ENCODE measurements at places on chromosomes 6 and 20. TPM values are rescaled to one million over a fixed set of nuclear protein-coding genes. Genes with fewer than 3 reads are reported as not detected.

GRCh38 chr6:80142586-80142985 lies 36.1 kb downstream of the BCKDHB start:
- H3K36me3 ChIP-seq = peaks cover 11% of the 10 kb centered on the region
- no peaks in the 10 kb centered on the region for H3K27me3 ChIP-seq
- no peak for DNase-seq

DNA sequence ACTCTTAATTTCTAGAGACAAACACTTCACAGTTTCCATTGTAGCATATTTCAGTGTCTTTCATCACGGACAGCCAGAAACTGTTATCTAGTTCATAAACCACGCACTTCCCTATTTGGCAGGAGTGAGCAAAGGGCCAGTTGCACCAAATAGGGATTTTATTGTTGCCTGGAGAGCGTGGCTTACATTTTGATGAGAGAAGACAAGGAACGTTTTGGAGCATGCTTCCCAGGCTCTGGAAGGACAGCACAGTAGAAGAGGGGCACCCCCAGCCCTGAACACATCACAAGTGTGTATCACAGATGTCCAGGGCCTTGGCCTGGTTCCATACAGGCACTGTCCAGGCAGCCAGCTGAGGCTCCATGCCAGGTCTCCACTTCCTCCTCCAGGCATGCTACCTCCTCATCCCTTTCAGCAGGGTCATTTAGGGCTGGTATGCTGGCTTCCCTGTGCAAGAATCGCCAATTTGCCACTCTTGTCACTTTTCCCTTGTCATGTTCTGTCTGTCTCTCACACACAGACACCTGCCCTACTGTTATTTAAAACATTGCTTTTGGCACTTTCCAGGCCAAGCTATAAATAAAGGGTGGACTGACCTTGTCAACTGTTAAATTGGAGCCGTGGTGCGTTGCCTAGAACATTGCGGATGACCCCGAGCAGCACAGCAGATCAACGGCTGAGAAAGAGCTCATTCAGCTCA lies 235.0 kb upstream of the GMDS start:
- H3K27me3 ChIP-seq = peaks cover 2% of the 10 kb centered on the region
- DNase-seq = no peak
- H3K4me1 ChIP-seq = peaks cover 39% of the 10 kb centered on the region

- H3K36me3 ChIP-seq = no peaks in the 10 kb centered on the region
- no peak overlapping the region for H3K27ac ChIP-seq
- no peak for DNase-seq
- no peaks in the 10 kb centered on the region for H3K4me1 ChIP-seq
Measured at GRCh38 chr6:120805276-120805675, 529.0 kb downstream of the TBC1D32 start.

GRCh38 chr20:25250508-25250907 lies 2.6 kb downstream of the PYGB start:
- H3K36me3 ChIP-seq = no peaks in the 10 kb centered on the region
- no peak for DNase-seq
- H3K4me1 ChIP-seq = peaks cover 25% of the 10 kb centered on the region
- peaks cover 8% of the 10 kb centered on the region for H3K27me3 ChIP-seq
- H3K27ac ChIP-seq = no peak overlapping the region
- H3K4me3 ChIP-seq = no peak overlapping the region

Gene GSTA2
- total RNA-seq = not detected

Gene KIAA1755
- total RNA-seq = 3.6 TPM

Gene L3MBTL1
- 44.3 TPM for total RNA-seq

GRCh38 chr20:14445902-14446301 lies 108.5 kb upstream of the FLRT3 start:
- no peak overlapping the region for H3K4me3 ChIP-seq
- no peak for DNase-seq
- H3K4me1 ChIP-seq = peaks cover 12% of the 10 kb centered on the region
- H3K36me3 ChIP-seq = peaks cover 3% of the 10 kb centered on the region
- H3K27ac ChIP-seq = no peak overlapping the region

- no peak overlapping the region for H3K4me3 ChIP-seq
- no peaks in the 10 kb centered on the region for H3K27me3 ChIP-seq
- no peaks in the 10 kb centered on the region for H3K4me1 ChIP-seq
- no peak overlapping the region for H3K27ac ChIP-seq
- no peak for DNase-seq
Measured at GRCh38 chr6:166559211-166559610, 27.3 kb downstream of the RAMACL start.

GRCh38 chr6:130326496-130326895 lies 39.3 kb upstream of the TMEM200A start:
- no peaks in the 10 kb centered on the region for H3K36me3 ChIP-seq
- H3K4me1 ChIP-seq = no peaks in the 10 kb centered on the region
- H3K27ac ChIP-seq = no peak overlapping the region
- DNase-seq = no peak
- H3K27me3 ChIP-seq = no peaks in the 10 kb centered on the region

- H3K36me3 ChIP-seq = no peaks in the 10 kb centered on the region
- peaks cover 8% of the 10 kb centered on the region for H3K27me3 ChIP-seq
- no peak for DNase-seq
Measured at GRCh38 chr6:95208621-95209020, 368.7 kb upstream of the MANEA start.

DNA sequence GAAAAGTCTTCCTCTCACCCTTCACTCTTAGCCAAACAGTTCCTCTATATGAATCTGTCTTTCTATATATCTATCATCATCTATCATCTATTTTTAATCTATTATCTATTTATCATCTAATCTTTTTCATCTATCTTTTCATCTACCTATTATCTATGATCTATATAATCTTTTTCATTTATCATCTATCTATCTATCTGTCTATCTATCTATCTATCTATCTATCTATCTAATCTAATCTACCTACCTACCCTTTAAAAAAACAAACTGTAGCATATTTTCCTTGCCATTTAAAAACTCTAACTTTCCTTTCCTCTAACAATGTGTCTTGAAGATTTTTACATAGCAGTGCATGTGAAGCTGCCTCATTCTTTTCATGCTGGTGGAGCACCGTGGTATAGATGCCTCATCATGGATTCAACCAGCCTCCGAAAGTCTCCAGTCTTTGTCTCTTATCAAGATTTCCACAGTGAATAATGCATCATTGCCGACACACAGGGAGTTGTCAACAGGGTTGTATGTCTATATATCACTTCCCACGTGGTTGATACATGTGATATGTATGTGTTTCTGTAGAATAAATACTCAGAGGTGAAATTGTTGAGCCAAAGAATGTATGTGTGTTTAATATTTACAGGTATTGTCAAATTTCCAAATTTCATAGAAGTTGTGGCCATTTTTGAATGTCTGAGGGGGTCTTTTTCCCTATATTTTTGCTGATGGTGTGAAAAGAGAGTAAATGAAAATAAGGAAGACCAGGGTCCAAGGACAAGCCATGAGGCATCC lies 51.3 kb downstream of the VEGFA start:
- H3K27me3 ChIP-seq = peaks cover 6% of the 10 kb centered on the region
- DNase-seq = no peak
- no peak overlapping the region for H3K4me3 ChIP-seq
- H3K36me3 ChIP-seq = no peaks in the 10 kb centered on the region
- no peak overlapping the region for H3K27ac ChIP-seq
- H3K4me1 ChIP-seq = peaks cover 4% of the 10 kb centered on the region

Gene C6orf58
- 0.18 TPM for total RNA-seq

Gene ATF6B
- 99.8 TPM for total RNA-seq

Gene SLC22A7
- not detected for total RNA-seq

DNA sequence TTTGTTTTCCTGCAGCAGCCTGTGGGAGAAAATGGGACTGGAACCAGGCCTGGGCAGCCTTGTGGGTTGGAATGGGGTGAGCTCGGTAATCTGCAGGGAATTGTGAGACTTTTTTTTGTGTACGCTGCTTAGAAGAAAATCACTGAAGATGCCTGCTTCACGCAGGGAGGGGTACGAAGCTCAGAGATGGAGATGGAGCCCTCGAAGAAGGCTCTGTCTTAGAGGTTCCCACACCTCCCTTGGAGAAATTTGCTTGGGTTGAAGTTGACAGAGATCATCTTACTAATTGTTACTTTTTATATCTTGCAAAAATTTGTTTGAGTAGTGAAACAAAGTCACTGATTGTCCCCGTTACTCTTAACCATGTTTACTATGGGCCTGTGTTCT lies 894 bp downstream of the PYGB start:
- H3K4me3 ChIP-seq = peak overlapping the region; percentile 81
- peak overlapping the region; percentile 81 for H3K27ac ChIP-seq
- DNase-seq = no peak
- peaks cover 25% of the 10 kb centered on the region for H3K4me1 ChIP-seq
- no peaks in the 10 kb centered on the region for H3K36me3 ChIP-seq
- H3K27me3 ChIP-seq = peaks cover 8% of the 10 kb centered on the region

DNA sequence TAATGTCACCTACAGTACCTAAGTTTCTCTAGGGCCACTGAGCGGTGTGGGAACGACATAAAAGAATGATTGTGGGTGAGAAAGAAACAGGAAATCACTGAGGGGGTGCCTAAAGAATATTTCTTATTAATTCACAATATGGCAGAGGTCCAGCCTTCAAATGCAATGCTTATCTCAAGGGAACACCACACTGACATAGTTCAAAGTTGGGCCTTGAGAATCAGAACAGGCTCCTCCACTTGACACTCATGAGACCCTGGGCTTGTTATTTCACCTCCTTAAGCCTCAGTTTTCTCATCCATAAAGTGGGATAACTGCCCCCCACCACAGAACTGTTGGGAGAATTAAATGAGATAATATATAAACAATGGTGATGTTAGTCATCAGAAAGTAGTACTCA lies 40.4 kb upstream of the ARHGAP18 start:
- no peak overlapping the region for H3K4me3 ChIP-seq
- H3K27me3 ChIP-seq = no peaks in the 10 kb centered on the region
- peak overlapping the region; percentile 17 for H3K27ac ChIP-seq
- H3K4me1 ChIP-seq = peaks cover 27% of the 10 kb centered on the region
- H3K36me3 ChIP-seq = no peaks in the 10 kb centered on the region

DNA sequence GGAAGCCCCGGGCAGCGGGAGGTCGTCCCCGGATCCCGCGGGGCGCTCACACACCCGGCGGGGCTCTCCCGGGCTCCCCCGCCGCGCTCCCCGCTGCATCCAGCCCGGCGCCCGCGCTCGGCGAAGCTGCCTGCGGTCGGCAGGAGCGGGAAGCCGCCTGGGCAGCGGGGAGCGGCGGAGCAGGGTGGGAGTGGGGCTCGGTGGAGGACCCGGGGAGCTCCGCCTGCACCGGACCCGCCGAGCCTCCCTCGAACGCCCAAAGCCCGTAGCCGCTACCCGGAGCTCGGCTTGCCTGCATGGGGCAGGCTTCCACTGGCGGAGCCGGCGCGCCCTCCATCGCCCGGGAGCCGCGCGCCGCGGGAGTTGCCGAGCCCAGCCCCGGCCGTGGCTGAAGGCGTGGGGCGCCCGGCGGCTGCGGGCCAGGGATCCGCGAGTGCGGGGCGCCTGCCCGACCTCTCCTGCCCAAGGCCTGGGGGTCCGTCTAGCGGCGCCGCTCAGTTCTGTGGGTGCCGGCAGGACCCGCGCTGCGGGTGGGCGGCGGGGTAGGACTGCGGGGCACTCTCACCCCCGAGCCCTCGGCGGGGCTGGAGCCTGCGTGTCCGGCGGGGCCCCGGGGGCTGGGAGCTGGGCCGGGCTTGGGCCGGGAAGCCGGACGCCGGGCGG lies 671 bp downstream of the CDH4 start:
- no peaks in the 10 kb centered on the region for H3K36me3 ChIP-seq
- no peak overlapping the region for H3K4me3 ChIP-seq
- H3K4me1 ChIP-seq = peaks cover 7% of the 10 kb centered on the region
- H3K27ac ChIP-seq = no peak overlapping the region
- peaks cover 85% of the 10 kb centered on the region for H3K27me3 ChIP-seq

Gene CYB5R4
- 8.7 TPM for total RNA-seq

DNA sequence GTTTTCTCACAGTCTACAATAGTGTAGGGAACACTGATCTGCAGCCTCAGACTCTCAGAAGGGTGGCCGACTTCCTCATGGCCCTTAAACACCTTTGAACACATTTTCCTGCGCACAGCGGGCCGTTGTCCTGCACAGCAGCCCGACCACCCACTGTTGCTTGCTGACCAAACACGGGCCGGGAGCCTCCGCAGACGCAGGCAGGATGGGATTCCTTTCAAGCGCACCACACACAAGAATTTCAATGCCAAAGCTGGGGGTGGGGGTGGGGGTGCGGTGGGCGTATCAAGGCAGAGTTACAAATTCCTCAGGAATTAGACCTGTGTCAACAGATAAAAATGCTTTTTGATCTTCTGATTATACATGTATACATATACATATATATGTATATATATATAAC lies 74.5 kb downstream of the HUS1B start:
- H3K27me3 ChIP-seq = no peaks in the 10 kb centered on the region
- H3K36me3 ChIP-seq = no peaks in the 10 kb centered on the region
- H3K4me1 ChIP-seq = peaks cover 20% of the 10 kb centered on the region
- H3K27ac ChIP-seq = peak overlapping the region; percentile 50
- H3K4me3 ChIP-seq = peak overlapping the region; percentile 60

DNA sequence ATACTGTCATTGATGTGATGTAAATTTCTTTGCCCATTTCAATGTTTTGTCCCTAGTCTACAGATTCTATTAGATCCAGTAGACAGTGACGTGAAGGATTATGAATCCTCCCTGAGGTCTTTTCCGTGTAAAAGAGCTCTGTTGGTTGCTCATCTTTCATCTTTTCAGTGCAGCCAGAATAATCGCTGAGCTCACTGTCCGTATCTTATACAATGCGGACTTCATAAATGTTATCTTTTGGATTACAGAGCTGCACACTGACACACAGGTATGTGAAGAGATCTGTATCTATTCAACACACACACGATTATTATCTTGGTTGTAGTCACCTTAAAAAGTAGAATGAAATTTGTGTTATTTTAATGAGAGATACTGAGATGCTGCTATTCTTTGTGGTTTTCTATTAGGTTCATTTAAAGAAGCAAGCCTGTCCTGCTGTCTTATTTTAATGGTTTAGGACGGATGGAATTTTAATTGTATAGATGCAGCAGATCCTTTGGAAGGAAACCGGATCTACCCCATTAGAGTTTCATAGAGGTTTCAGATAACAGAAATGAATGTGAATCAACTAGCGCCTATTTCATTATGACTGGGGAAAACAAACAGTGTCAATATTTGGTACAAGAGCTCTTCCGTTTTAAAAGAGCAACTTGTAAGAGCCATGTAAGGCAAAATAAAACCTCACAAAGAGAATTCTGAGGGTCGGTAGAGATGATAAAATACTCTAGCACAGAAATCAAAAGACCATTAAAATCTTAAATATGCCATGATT lies 79.4 kb downstream of the BMP6 start:
- H3K27ac ChIP-seq = no peak overlapping the region
- H3K27me3 ChIP-seq = peaks cover 13% of the 10 kb centered on the region
- peak overlapping the region; percentile 18 for H3K4me3 ChIP-seq
- DNase-seq = no peak

GRCh38 chr6:3233321-3233720 lies 5.9 kb upstream of the TUBB2B start:
- H3K27me3 ChIP-seq = peaks cover 43% of the 10 kb centered on the region
- H3K4me3 ChIP-seq = peak overlapping the region; percentile 23
- H3K27ac ChIP-seq = no peak overlapping the region
- H3K36me3 ChIP-seq = no peaks in the 10 kb centered on the region

Gene SNAP25
- 4.8 TPM for total RNA-seq

Gene LY6G6F
- not detected for total RNA-seq

DNA sequence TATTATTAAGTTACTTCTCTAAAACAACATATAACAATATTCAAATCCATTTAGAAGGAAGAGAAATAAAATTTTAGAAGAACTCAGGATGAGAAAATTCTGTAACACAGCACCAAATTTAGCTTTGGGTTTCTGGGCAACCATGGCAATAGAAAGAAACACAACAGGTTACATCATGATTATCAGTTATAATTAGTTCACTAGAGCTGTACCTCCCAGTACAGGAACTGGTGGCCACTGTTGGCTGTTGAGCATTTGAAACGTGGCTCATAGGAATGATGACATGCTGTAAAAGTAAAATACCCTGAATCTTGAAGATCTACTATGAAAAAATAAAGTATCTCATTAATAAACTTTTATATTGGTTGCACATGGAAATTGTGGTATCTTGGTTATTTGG lies 23.7 kb upstream of the MAP3K4 start:
- DNase-seq = no peak
- no peaks in the 10 kb centered on the region for H3K4me1 ChIP-seq
- H3K27ac ChIP-seq = no peak overlapping the region
- no peaks in the 10 kb centered on the region for H3K36me3 ChIP-seq
- no peaks in the 10 kb centered on the region for H3K27me3 ChIP-seq
- no peak overlapping the region for H3K4me3 ChIP-seq

All from mesothelial cell of epicardium (in vitro differentiated cells).